ENCODE measurements at places on chromosomes 2 and 18.

- DNase-seq = no peak
Measured at GRCh38 chr2:241417626-241418025, 61.5 kb downstream of the FARP2 start.

DNA sequence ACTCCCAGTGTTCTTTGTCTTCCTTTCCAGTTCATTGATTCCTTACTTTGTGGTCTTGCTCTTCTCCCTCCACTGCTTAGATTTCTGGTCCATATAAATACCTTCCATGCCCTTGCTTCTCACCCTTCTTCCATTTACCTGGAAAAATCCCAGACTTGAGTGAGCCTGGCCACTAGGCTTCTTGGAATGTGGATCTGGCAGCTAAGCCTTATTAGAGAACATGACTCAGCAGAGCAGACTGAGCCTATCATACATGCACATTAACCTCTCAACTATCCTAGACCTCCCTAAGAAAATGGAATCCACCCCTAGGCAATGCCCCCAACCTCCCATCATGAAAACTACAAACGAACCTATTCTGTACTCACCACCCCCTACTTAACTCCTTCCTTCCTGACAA lies 127.7 kb downstream of the RHBDD1 start:
- no peak for DNase-seq

DNA sequence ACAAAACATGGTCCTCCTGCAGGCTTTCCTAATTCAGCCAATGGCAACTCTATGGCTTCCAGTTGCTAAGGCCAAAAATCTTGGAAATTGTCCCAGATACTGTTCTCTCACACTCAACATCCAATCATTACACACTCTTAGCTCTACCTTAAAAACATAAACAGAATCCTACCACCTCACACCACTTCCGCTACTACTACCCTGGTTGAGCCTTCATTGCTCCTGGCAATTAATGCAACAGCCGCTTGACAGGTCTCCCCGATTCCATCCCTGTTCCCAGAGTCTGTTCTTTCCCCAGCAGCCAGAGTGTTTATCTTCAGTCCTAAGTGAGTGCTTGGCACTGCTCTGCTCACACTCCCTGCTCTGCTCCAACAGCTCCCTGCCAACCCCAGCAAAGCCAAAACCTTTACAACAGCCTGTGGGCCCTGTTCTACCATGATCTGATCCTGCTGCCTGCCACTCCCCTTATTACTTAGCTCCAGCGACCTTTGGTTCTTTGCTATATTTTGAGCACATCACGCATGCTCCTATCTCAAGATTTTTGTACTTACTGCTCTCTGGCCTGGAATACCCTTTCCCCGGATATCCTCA lies 67.5 kb upstream of the AMMECR1L start:
- no peak for DNase-seq

DNA sequence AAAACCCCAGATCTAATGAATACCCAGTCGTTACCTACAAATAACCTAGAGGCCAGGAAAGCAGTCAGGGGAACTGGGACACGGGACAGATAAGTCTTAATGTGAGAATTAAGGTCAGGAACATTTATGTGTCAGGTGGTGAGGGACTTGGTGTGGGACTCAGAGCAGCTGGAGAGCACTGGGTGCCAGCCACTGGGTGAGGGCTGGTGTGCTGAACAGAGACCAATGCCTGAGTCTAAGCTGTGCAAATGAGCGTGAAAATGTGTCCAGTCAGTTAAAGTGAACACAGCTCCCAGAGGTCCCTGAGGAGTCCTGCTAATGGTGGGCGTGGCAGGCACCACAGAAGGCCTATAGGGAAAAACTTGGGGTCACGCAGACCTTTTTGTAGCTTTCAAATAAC lies 225.9 kb downstream of the C1D start:
- DNase-seq = no peak

DNA sequence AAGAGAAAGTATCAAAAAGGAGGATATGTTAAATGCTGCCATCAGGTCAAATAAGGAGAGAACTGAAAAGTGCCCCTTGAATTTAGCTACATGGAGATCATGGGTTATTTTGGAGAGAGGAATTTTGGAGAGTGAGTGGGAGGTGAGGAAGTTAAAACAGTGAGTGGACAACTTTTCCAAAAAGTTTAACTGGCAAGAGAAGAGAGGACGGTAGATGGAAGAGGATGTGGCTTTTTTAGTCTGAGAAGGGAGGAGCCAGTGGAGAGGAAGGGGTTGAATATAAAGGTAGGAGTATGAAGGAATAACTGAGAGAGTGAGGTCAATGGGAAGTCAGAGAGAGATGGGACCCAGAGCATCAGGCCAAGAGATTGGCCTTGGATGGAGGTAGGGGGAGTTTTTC lies 62.5 kb upstream of the NFE2L2 start:
- DNase-seq = no peak

DNA sequence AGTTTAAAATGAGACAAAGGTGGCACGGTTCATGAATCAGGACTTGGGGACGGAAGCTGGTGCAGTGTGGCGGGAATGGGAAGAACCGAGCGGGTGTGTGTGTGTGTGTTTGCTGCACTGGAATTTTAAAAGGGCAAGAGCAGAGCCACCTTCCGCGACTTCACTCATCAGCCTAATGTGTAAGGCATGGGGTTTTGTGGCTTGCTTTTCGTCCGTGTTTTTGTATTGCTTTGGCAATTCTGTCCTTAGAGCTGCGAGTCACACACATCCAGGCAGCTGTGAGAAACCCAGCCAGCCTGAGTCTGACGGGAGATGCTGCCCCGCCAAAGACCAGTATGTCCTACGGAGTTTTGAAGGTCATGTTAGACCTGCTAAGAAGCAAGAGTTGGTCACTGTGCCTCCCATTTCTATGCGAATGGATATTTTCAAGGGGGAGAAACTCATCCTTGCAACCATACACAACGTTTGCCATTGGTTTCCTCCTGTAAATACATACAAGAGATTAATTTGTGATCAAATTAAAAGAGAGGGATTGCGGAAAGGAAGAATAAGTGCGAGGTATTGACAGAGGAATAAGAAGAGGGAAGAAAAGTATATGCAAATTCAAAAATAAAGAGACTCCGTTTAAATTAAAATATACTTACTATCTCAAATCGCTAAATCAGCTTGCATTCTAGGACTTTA lies 665 bp upstream of the CACNB4 start:
- no peak for DNase-seq

GRCh38 chr2:98348066-98348561 lies 1.9 kb downstream of the CNGA3 start:
- DNase-seq = no peak

- DNase-seq = no peak
Measured at GRCh38 chr2:240508832-240509545, 48.8 kb downstream of the ANKMY1 start.

DNA sequence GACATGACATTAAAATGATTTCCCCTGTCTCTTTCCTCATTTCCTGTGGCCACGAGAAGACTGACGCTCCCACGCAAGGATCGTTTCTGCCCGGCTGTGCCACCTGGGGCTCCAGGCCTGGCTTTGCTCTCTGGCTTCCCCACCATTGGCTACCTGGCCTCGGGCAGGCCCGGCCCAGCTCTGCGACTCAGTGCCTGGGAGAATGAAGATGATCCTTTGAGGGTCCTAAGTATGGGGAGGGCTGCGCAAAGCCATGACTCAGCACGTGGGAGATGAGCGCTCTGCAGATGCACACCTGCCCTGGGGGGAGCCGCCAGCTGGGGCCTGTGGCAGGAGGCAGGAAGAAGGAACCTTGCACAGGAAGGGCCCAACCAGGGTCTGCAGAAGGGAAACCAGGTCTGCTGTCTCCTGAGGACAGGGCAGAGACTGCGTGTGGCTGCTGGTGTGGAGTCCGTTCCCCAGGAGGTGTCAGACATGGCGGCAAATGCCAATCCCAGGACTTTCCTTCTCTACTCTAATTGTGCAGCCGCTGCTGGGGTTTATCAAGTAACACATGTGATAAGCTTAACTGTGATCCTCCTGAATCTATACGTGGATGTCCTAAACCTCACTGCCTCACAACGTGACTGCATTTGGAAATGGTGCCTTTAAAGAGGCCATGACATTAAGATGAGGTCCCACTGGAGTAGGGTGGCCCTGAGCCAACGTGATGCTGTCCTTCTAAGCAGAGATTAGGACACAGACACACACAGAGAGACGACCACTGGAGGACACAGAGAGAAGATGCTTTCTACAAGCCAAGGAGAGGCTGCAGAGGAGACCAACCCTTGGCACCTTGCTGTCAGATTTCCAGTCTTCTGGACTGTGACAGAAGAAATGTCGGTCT lies 32.9 kb downstream of the MBP start:
- no peak for DNase-seq

- no peak for DNase-seq
Measured at GRCh38 chr2:223548194-223548593, 54.0 kb downstream of the SCG2 start.

- no peak for DNase-seq
Measured at GRCh38 chr2:150883613-150883895, 378.1 kb downstream of the RBM43 start.

DNA sequence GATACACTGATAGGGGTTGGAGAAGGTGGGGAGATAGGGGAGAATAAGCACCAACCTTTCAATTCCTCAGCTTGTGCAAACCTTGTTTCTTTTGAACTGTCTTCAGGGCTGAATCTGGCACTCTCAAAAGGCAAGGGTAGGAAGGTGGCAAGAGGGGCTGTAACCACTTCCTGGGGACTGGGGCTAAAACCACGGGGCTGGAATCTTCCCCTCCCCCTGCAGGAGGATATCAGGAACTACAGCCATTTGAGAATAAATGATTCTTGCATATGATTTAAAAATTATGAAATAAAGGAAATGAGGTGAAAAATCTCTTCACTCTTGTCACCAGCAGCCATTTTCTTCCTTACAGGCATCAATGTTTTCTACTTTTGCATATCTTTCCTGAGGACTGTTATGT lies 50.8 kb downstream of the ATOH8 start:
- no peak for DNase-seq

DNA sequence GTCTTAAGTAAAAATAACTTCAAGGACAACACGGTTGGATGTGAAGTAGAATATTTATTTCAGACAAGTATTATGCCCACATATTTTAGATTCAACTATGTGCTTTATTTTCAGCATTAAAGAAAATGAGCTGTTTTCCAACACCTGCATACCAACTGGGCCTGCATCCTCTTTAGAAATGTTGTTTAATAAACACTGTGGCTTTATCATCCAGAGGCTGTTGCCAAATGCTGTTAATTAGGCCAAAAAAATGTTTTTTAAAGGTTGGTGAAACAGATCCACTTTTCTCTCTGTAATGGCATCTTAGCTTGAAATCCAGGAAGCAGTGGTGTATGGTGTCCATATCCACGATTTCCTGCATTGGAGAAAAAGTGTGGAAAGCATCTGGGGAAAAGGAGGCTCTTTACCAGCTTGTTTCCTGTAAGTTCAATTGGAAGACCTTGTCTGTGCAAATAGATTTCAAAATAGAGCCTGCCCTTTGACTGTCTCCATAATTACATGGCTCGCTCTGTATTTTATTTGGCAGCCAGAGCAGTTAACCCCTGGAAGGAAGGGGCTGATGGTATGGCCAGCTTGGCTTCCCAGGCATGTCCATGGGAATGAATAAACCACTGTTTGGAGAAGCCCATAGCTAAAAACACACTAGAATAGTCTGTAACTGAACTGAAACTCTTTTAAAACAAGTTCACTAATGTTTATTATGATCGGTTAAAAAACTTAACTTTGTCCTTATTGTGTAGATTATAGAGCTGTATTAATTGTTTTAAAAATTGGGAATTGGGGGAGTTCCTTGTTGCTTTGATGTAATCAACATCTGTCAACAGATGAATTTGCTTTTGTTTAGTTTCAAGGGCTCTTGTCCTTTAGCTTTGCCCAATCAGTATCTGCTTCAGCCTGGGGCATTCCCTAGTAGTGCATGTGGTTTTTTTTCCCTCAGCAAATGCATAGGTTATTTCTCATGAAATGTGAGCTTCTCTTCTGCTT lies 33.0 kb upstream of the DLX1 start:
- no peak for DNase-seq

GRCh38 chr18:45057955-45058600 lies 377.4 kb downstream of the SETBP1 start:
- DNase-seq = no peak

GRCh38 chr2:169693360-169693759 lies 845 bp downstream of the CFAP210 start:
- DNase-seq = no peak

DNA sequence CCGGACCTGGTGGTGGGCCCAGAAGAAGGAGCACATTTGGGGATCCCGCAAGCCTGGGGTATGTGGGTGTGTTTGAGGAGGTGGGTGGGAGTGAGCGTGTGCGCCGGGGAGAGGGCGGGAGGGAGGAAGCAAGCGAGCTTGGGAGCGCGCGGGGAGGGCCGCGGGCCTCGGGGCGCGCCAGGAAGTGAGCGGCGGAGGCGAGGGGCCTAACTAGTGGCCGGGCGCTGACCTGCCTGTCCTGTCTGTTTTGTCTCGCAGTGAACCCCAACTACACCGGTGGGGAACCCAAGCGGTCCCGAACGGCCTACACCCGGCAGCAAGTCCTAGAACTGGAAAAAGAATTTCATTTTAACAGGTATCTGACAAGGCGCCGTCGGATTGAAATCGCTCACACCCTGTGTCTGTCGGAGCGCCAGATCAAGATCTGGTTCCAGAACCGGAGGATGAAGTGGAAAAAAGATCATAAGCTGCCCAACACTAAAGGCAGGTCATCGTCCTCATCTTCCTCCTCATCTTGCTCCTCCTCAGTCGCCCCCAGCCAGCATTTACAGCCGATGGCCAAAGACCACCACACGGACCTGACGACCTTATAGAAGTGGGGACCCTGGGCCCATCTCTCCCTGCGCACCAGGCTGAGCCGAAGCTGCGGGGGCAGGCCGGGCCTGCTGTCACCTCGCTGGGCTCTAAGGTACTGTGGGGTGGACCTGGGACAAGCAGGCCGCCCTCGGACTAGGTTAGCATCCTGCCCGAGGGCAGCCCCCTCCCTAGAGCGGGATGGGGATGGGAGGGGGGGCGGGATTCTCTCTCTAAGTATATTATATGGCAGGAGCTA lies 1.2 kb downstream of the HOXD4 start:
- DNase-seq = no peak

GRCh38 chr2:24725956-24726355 lies 67.2 kb downstream of the PTRHD1 start:
- no peak for DNase-seq

GRCh38 chr2:223607476-223607875 lies 5.3 kb upstream of the SCG2 start:
- DNase-seq = no peak

DNA sequence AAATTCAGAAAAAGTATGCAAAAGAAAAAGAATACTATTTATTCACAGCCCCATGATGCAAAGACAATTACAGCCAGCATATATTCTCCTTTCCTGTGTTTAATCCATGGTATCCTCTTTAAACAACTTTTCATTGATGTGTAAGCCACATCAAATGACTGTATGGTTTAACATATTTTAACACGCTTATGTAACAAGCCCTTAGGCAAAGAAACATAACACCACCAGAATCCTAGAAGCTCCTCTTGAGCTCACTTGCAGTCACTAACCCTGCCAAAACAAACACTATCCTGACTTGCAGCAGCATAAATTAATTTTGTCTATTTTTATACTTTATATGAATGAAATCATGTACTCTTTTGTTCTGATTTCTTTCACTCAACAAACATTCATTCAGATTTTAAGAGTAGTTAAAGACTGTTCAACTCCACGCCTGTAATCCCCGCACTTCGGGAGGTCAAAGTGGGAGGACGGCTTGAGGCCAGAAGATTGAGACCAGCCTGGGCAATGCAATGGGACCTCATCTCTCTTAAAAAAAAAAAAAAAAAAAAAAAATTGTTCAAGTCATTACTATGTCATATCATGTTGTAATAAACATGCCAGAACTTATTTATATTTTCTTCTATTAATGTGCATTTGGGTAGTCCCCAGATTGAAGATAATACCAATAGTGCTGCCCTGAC lies 226.3 kb downstream of the NBAS start:
- no peak for DNase-seq
